Airway epithelial cell (primary cell): ENCODE measurements at places on chromosomes 7 and 10. TPM values are rescaled to one million over a fixed set of nuclear protein-coding genes. Genes with fewer than 3 reads are reported as not detected.

Gene C10orf53
- not detected in 2 replicates for total RNA-seq

Gene CNNM1
- 0.14 TPM in 1 of 2 replicates, not detected in the other for total RNA-seq

Gene C1QL3
- total RNA-seq = not detected in 2 replicates

Gene LMBR1
- 33.7 and 53.8 TPM in 2 replicates for total RNA-seq

Gene TAS2R16
- not detected in 2 replicates for total RNA-seq

Gene CARD11
- total RNA-seq = 3.2 and 6.1 TPM in 2 replicates

Gene HOXA3
- not detected in 2 replicates for total RNA-seq

Gene SFTPD
- total RNA-seq = 0.35 and 0.42 TPM in 2 replicates

Gene TAS2R4
- total RNA-seq = 0.42 and 0.49 TPM in 2 replicates
